Activated T-cell treated with anti-CD3 and anti-CD28 coated beads, Interleukin-2, amount 50 U/mL, for 72 hours (primary cell): ENCODE measurements at places on chromosomes 6 and 20. TPM values are rescaled to one million over a fixed set of nuclear protein-coding genes. Genes with fewer than 3 reads are reported as not detected.

CTAGE9 gene
- not detected for total RNA-seq

CALHM4 gene
- not detected for total RNA-seq

UBE2J1 gene
- total RNA-seq = 21.4 TPM

OR2B6 gene
- total RNA-seq = 0.43 TPM

- DNase-seq = no peak
- H3K36me3 ChIP-seq = peaks cover 3% of the 10 kb centered on the region
- no peak overlapping the region for H3K4me3 ChIP-seq
- no peaks in the 10 kb centered on the region for H3K4me1 ChIP-seq
These were observed 133.9 kb downstream of the MYLK4 start for GRCh38 chr6:2616811-2617210.

- no peak for DNase-seq
- no peaks in the 10 kb centered on the region for H3K27me3 ChIP-seq
- no peaks in the 10 kb centered on the region for H3K36me3 ChIP-seq
- no peak overlapping the region for H3K27ac ChIP-seq
These were observed 9.5 kb upstream of the SLC17A3 start for GRCh38 chr6:25883536-25883935.

GRCh38 chr20:52682237-52682636, 289.9 kb upstream of the TSHZ2 start:
- DNase-seq = no peak
- H3K4me3 ChIP-seq = no peak overlapping the region
- H3K4me1 ChIP-seq = no peaks in the 10 kb centered on the region
- H3K36me3 ChIP-seq = no peaks in the 10 kb centered on the region
- H3K27ac ChIP-seq = no peak overlapping the region

DNA sequence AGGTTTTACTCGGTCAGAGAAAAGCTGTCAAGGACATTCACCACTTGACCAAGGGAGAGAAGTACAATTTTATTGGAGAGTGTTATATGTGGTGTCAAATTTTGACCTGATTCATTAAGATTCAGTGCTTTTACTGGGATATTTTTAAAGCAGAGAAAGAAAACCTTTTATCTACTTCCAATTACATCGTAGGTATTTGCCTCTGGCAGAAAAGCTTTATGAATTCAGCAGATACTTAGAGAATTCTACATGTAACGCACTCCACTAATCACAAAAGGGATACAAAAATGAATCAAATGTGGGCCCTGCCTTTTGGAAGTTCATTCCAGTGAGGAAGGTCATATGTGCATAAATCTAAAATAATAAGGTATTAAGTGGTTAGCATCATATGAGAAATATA, 133.7 kb downstream of the STXBP5 start:
- no peaks in the 10 kb centered on the region for H3K4me1 ChIP-seq
- no peak overlapping the region for H3K27ac ChIP-seq
- DNase-seq = no peak
- H3K4me3 ChIP-seq = no peak overlapping the region
- no peaks in the 10 kb centered on the region for H3K27me3 ChIP-seq
- H3K36me3 ChIP-seq = peaks cover 12% of the 10 kb centered on the region

DNA sequence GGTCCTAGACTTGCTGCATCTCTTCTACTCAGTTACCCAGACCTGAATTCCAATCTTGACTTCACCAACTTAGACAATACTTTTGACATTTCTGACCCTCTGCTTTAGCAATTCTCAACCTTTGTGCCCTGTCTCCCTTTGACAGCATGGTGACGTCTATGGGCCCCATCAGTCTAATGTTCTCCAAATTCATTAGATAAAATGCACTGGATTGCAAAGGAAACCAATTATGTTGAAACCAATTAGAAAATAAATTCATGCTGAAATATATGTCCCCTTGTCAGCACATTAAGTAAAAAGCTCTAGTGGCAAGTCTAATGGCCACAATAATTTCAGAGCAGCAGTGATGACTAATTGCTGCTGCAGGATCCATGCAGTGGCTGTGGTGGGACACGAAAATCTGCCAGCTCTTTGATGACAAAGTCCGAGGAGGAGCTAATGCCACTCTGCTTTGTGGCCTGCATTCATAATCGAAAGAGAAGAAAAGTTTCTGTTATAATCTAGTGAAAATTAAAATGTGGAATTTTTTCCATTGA, 64.0 kb downstream of the BFSP1 start:
- H3K36me3 ChIP-seq = no peaks in the 10 kb centered on the region
- H3K4me1 ChIP-seq = no peaks in the 10 kb centered on the region
- no peak for DNase-seq
- H3K27ac ChIP-seq = no peak overlapping the region

GRCh38 chr6:154865291-154865690, 129.8 kb upstream of the TIAM2 start:
- H3K4me3 ChIP-seq = no peak overlapping the region
- H3K4me1 ChIP-seq = peaks cover 28% of the 10 kb centered on the region
- DNase-seq = no peak
- H3K36me3 ChIP-seq = peaks cover 1% of the 10 kb centered on the region
- no peaks in the 10 kb centered on the region for H3K27me3 ChIP-seq

GRCh38 chr6:36501686-36502085, 45.6 kb downstream of the STK38 start:
- H3K27ac ChIP-seq = no peak overlapping the region
- H3K4me3 ChIP-seq = no peak overlapping the region
- DNase-seq = no peak
- H3K27me3 ChIP-seq = no peaks in the 10 kb centered on the region

- peaks cover 31% of the 10 kb centered on the region for H3K27me3 ChIP-seq
- peaks cover 32% of the 10 kb centered on the region for H3K4me1 ChIP-seq
- no peaks in the 10 kb centered on the region for H3K36me3 ChIP-seq
- DNase-seq = peak; percentile 39
- H3K4me3 ChIP-seq = peak overlapping the region; percentile 68
These were observed 18.5 kb upstream of the DCBLD1 start for GRCh38 chr6:117463762-117464665.

GRCh38 chr6:4568138-4568537, 208.1 kb upstream of the CDYL start:
- peaks cover 2% of the 10 kb centered on the region for H3K36me3 ChIP-seq
- no peak for DNase-seq
- peaks cover 9% of the 10 kb centered on the region for H3K27me3 ChIP-seq
- H3K27ac ChIP-seq = no peak overlapping the region

DNA sequence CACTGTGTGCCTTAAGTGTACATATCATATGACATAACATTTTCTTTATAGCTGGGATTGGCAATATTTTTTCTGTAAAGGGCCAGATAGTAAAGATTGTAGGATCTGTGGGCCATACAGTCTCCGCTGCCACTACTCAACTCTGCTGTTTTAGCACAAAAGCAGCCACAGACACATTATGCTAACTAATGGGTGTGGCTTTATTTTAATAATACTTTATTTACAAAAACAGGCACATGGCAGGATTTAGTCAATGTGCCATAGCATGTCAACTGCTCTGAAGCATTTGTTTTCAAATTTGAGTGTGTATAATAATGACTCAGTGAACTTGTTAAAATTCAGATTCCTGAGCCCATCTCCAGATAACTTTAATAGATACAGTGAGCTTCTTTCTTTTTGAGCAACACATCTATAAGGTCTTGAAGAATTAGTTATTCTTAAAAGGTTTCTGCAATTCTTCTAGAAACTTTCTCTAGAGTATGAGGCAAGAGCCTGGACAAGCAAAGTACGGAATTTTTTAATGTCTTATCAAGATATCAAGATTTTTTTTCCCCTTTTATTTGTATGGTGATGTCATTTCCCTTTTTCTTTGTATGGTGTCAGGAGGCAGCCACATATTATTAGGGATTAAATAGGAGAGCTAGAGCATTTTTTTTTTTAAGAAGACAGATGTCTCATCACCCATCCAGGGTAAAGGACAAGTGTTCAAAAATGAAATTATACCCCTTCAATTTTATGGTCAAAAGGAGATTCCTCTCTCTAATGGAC, 518.3 kb downstream of the DHX35 start:
- no peak overlapping the region for H3K4me3 ChIP-seq
- no peaks in the 10 kb centered on the region for H3K36me3 ChIP-seq

- H3K36me3 ChIP-seq = no peaks in the 10 kb centered on the region
- peaks cover 41% of the 10 kb centered on the region for H3K27me3 ChIP-seq
These were observed 868 bp downstream of the MC3R start for GRCh38 chr20:56249244-56249955.

- no peaks in the 10 kb centered on the region for H3K27me3 ChIP-seq
- peaks cover 45% of the 10 kb centered on the region for H3K36me3 ChIP-seq
- H3K4me1 ChIP-seq = peaks cover 6% of the 10 kb centered on the region
- H3K27ac ChIP-seq = no peak overlapping the region
- no peak for DNase-seq
- no peak overlapping the region for H3K4me3 ChIP-seq
These were observed 25.3 kb downstream of the SNX5 start for GRCh38 chr20:17943343-17943742.
